ENCODE measurements at places on chromosomes 12 and 14.

DNA sequence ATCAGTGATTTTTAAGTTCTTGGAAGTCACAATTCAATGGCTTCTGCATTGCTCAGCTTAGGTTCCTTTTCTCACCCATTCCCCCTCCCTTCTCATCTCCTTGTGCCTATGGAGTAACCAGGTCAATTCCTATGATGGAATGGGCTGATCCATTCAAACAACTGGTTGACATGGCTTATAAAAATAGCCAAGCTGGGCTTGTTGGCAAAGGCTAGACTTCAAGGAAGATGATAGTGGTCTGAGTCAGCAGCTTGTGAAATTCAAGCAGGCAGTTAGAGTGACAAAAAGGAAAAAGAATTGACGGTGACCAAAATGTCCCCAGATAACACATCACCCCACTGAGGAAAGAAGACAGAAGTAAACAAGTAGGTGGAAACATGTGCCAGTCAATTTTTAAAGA, 119.9 kb upstream of the PCED1B start:
- DNase-seq: peak; percentile 80

- DNase-seq: no peak
Observed at GRCh38 chr12:97801471-97802059, 339.0 kb downstream of the RMST start.

DNA sequence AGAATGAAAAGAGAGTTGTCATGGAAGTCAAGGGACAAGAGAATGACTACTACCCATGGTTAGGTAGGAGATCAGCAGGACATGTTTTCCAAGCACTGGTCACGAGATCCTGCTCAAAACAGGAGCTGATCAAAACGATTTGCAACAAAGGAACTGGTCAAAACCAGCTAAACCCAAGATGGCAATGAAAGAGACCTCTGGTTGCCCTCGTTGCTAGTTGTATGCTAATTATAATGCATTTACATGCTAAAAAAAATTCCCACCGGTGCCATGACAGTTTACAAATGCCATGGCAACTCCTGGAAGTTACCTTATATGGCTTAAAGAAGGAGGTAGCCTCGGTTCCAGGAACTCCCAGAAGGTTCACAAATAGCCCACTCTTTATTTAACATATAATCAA, 95.0 kb upstream of the OTX2 start:
- DNase-seq: no peak

GRCh38 chr12:84843593-84844144, 68.9 kb downstream of the SLC6A15 start:
- DNase-seq: no peak

GRCh38 chr14:104657101-104657524, 32.3 kb upstream of the INF2 start:
- DNase-seq: no peak

DNA sequence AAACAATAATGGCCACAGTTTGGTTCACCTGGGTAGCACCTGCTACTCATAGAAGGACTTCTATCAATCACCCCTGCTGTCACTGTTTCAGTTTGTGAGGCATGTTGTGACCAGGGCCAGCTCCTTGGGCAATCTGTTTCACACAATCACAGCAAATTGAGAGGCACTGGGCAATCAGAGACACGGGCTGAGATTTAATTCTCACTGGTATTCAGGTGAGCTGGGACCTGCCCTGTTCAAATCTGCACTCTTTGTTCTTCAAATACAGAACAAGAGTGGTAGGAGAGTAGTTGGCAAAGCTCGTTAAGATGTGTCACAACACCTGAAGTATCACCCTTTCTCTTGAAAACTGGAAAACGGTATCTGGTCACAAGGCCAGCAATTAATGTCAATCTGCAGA, 57.8 kb upstream of the NAP1L1 start:
- no peak for DNase-seq

DNA sequence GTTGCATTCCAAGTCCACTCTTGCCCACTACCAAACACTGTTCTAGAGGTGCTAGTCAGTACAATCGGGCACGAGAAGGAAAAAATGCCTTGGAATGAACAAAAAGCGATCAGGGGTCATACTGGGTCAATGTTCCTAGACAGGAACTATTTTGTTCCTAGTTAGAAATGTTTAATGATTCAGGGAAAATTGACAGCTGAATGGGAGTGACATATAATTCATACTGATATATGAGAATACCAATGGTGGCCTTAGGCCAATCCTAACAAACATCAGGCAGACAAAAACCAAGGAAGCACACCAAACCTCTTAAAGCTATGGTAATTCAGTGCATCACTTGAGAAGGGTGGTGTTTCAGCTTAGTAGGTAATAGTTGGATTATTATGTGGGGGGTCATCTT, 51.1 kb downstream of the ANAPC7 start:
- no peak for DNase-seq

- DNase-seq: peak; percentile 91
Observed at GRCh38 chr14:89855961-89856656, 98.4 kb downstream of the EFCAB11 start.

DNA sequence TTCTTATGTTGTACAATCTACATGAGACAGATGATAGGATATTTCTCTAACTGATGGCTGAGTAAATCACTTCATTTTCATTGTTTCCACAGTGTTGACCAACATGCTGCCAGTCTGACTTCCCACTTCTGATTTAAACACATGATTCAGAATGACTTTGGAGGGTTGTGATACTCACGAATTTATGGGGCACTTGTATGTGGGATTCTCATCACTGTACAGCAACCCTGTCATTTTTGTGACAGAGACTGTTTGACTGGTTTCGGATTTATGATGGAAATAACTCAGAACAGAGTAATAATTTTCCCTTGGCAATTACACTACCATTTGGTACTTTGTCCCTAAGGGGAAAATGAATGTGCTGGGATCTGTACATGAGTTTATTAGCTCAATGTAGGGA, 333.8 kb downstream of the TRHDE start:
- no peak for DNase-seq

- DNase-seq: peak; percentile 58
Observed at GRCh38 chr14:99605299-99605961, 1.4 kb upstream of the CCDC85C start.

GRCh38 chr12:121190523-121191031, 19.4 kb upstream of the P2RX4 start:
- peak; percentile 97 for DNase-seq

- DNase-seq: peak; percentile 41
Observed at GRCh38 chr14:28375295-28375694, 391.3 kb upstream of the FOXG1 start.

DNA sequence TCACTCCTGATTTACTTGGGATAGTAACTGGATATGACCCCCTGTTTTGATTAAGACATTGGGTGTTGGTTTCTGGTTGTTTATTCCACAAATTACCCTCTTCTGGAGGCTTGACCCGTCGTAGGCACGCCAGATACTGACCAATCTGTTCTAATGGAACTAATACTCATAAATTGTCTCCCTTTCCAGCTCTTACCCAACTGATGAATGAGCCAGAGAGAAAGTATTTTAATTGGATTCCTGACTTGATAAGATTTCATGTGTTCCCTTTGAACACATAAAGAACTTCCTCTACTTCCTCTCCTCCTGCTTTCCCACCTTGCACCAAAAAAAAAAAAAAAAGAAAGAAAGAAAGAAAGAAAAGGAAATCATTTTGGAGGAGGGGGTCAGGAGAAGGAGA, 340.9 kb downstream of the PCNX1 start:
- peak; percentile 57 for DNase-seq

DNA sequence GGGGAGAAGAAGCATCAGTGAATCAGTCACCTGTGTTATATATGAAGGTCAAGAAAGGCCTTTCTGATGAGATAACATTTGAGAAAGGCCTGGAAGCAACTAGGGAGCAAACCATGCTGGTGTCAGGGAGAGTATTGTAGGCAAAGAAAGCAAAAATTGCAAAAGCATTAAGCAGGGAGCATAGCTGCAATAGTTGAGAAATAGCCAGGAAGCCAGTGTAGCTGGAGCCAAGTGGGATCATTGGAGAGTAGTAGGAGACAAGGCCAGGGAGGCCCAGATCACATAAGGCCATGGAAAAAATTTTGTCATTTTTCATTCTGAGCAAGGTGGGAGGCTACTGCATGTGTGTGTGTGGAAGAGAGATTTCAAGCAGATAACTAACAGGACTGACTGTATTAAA, 18.8 kb upstream of the MAGOHB start:
- peak; percentile 62 for DNase-seq

GRCh38 chr12:56635806-56636674, 5.9 kb upstream of the BAZ2A start:
- peak; percentile 81 for DNase-seq

DNA sequence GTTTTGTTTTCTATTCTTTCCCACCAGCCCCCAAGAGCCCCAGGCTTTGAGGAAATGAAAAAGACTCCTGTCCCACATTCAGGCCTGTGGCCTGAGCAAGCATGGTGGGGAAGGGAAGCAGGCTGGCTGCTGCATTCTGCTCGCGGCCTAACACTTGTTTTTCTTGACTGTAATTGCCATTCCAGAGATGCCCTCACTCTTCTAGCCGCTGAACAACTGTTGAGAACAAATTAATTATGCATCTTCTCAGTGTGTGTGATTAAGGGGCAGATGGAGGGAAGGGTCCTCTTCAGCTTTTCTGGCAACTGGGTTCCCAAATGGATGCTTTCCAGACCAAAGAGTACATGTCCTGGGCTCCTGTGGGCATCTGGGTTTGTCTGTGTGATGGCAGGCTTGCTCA, 43.3 kb downstream of the ADCK1 start:
- DNase-seq: no peak

GRCh38 chr14:42687421-42687820, 1080.7 kb downstream of the LRFN5 start:
- DNase-seq: no peak

DNA sequence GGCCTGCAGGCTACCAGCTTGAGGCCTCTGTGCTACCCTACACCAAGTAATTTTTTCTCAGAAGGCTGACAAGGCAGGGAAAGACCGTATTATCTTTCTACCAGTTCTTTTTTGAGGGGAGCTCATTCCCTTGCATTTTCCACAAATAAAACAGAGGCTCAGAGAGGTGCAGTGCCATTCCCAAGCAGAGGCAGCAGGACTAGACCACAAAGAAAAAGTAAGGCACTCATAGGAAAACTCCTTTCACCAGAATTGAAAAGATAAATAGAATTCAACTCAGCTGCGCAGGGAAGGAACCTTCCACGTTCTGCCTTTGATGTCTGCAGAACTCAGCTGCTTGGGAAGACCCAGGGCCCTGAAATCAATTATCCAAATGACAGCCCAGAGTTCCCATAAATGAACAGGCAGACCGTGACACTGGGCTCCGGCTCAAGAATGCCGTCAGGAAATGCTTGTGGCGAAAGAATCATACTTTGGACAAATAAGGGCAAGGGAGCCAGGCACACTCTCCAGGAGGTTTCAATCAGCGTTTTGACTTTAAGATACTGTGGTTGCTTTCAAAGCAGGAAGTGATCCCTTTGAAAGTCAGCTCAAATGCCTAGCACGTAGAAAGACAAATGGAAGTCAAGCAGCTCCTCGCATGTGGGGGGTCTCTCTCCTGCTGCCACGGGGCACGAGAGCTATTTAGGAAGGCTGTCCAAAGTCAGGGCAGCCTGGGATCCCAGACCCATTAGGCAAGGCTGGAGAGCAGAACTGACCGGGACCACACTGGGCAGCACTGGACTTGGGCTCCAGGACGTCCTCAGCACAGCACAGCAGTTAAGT, 14.0 kb downstream of the KCTD10 start:
- DNase-seq: peak; percentile 100

DNA sequence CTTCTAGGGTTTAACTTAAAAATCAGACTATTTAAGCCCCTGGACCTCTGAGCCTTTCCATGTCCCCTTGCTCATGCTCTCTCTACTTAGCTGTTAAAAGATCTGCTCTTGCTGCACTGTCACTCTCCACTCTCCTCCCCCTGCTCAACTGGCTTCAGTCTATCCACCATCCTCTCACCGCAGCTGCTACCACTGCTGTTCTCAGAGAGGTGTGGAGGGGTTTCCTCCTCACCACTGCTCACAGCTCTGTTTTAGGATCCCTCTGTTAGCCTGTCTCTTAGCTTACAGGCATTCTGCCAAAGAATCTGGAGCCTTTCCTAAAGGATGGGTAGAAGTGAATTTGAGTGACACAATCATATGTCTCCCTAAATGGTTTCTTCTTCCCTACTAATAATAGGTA, 43.7 kb upstream of the ATP2B1 start:
- DNase-seq: no peak

All from fibroblast of upper back skin (primary cell).